ENCODE measurements at places on chromosomes 1 and 21.

GRCh38 chr1:10539411-10540043 lies 64.8 kb downstream of the PEX14 start:
- DNase-seq: no peak

GRCh38 chr1:245763873-245764331 lies 609.1 kb downstream of the KIF26B start:
- DNase-seq: no peak

GRCh38 chr1:46464013-46464548 lies 25.6 kb upstream of the DMBX1 start:
- no peak for DNase-seq

DNA sequence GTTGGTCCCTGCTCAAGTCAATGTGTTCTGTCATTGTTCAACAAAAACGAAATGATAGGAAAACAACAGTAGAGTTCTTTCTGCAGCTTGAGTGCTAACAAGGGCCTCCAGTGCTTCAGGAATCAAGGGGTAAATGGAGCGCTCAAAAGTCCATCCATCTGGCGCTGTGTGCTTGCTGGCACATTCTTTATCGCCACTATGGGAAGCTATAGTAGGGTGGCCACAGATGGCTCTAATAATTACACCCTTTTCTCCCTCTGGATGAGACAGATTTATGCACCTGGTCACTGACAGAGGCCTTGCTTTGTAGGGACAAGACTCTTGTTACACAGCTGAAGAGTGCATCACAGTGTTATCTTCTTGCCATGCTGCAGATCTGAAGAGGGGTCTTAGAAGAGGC lies 136.0 kb downstream of the GDAP2 start:
- no peak for DNase-seq

DNA sequence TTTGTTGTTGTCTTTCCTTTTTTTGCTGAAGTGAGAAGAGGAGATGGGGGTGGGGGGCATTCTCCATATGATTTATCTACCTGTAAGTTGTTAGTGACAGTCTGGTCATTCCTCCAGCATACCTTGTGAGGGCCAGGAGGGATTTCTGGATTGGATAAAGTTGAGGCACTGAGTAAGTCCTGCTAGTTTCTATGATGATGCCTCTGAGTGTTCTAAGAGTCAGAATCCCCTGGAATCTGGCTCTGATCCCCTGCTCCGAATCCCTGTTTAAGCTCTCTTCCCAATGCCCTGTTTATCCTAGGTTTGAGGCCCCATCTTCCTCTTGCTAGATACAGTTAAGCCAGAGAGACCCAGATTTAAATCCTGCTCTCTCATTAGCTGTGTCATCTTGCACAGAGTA lies 83.2 kb upstream of the HOOK1 start:
- DNase-seq: no peak

DNA sequence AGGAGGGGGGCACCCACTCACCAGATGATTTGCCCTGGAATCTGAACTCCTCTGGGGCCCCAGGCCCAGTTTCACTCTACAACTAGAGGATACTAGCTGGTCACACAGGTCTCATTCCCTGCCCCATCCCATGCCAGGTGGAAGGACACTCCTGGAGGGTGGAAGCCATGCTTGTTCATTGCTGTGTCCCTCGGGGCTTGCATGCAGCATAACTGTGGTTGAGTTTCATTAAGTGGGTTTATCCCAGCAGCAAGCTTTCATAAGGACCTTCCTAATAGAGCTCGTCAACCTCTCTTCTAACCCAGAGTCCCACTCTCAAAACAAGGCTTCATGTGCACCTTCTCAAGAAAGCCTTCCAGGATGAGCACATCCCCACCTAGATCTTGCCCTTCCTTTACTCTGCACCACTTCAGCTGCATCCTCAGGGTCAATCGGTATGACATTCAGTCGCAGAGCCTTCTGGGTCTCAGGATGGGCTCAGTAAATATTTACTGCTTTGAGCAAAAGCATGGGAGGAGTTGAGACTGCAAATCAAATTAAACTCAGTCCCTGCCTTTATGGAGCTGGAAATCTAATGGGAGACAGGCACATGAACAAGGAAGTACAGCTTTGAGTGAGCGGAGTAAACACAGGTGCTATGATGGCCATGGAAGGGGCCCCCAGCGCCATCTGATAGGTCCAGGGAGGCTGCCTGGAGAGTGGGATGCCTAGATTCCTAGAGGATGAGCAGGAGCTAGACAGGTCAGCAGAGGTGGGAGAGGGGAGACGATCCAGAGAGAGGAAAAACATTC lies 32.3 kb downstream of the LAMB3 start:
- no peak for DNase-seq

DNA sequence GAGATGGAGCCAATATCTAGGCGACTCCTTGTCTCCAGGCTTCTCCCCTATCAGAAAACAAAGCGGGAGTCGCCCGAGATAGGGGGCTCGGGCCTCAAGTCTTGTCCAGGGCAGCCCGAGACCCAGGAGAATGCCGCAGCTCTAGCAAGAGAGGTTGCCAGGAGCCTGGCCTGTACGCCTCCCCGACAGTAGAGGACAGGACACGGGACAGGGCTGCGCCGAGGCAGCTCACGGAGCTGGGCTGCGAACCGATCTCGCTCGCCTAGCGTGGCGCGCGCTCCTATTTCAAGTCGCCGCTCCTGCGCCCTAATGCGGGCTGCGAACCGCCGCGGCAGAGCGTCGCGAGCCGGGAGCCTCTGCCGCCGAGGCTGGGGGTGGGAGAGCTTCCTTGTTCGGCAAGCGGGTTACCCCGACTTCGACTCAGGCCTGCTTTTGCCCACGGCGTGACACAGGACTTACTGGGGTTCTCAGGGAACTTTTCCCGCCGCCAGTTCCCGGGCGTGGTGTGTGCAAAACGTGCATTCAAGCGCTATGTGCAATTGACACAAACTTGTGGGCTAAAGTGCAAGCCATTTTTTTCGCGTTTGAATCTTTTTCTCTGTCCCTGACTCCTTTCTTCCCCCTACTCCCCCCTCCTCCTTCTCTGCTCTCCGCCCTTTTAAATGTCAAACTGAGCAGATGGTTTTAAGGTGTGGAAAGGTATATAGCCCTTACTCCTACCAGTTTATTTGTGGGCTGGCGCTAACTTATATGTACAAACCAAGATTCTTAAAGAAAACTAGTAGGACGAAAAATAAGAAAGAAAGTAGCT lies 2.4 kb upstream of the PROX1 start:
- no peak for DNase-seq

DNA sequence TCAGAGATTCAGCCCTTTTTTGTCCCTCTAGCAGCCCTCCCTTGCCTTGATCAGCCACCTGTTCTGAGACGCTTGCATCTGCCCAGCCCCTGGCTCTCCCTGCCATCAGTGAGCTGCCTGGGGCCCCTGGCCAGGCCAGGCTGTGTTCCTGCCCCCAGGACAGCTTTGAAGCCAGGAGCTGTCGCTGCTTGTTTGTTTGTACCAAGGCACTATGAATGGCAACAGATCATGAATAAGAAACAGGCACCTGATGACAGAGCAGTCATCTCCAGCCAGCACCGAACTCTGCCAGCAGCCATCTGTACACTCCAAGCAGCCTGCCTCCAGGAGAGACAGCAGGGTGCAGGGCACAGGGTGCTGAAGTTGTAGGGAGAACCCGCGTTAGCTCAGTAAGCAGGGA lies 8.1 kb upstream of the VWA5B1 start:
- no peak for DNase-seq

DNA sequence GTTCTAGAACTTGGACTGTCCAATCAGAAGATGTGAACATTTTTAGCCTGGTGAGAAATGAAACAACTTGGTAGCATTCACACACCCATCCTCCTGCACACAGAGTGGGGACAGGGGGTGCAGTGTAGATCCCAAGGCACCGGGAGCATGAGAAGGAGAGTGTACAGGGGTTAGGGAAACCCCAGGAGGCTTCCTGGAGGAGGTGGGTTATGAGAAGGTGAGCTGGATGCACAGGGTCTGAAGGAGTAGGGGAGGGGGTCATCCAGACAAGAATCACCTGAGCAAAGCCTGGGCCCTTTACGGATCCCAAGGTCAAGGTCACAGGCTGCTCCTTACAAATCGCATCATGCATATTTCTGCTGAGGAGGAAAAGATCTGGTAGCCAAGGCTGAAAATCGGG lies 117.5 kb upstream of the TMPRSS2 start:
- no peak for DNase-seq

DNA sequence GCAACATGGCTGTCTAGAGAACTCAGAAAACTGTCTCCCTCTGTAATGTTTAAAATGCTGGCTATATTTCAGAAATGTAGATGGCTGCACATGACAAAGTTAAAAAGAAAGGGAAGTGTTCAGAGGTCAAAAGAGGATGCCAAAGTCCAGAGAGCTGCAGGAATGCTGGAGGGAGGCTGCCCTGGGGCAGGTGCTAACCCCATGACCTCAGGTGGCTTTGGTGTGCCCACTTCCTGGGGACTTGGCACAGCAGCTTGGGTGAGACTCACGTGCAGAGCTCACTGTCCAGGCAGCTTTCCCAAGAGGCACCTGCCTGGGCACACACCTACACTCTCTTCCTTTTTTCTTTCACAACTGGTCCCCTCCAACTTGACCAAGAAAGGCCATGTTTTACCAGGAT lies 256.4 kb downstream of the KCNJ6 start:
- DNase-seq: no peak
